ENCODE measurements at places on chromosomes 12 and 14.

DNA sequence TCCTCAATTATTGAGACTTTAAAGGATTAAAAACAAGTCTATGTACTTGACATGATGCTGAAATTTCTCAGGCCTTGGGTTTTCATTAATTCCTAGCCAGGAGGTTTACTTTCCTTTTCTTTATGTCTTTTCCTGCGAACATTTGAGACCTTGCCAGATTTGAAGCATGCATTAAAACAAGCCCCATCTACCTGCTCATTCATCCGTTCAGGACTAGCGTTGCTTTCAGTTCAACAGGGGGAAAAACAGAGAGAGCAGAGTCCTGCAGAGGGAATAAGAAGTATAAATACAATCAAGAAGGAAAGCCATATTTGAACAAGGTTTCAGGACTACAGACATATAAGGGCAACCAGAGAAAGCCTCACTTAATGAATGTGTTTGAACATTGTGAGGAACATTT, 542.4 kb downstream of the DIO2 start:
- no peak for DNase-seq

DNA sequence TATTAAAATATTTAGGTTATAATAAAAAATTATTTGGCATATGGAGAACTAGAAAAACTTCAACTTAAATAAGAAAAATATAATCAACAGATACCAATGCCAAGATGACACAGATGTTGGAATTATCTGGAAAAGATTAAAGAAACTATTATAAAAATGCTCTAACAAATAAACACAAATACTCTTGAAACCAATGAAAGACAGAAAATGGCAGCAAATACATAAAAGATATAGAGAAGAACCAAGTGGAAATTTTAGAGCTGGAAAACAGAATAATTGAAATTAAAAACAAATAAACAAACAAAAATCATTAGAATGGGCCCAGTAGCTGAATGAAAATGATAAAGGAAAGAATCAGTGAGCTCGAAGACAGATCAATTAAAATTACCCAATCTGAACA, 5.1 kb upstream of the NELL2 start:
- no peak for DNase-seq

DNA sequence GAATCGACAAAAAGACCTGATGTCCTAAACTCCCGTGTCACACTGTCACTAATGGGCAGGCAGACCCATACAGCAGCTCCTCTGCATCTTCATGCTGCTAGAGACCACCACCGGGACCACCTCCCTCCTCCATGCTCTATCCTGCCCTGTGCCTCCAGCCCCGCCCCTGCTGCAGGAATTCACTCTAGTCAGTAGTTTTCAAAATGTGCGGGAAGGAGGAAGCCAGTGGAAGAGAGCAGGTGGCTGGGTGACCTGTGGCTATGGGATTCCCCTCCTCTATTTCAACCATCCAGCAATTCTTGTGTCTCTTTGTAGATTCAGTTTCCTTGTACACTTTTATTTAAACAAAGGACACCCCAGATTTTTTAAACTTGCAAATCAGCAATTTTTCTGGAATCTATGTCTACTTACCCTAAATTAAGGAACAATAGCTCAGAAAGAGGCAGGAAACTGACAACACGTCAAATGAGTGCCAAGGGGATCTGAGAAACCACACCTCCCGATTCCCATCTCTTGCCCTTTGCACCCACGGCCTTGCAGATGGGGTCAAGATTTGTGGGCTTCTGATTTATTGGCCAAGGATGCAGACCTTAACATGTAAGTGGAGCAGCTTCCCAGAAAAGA, 20.4 kb upstream of the MAP1LC3B2 start:
- DNase-seq: no peak

GRCh38 chr12:31474751-31475150, 116.2 kb downstream of the DENND5B start:
- no peak for DNase-seq

DNA sequence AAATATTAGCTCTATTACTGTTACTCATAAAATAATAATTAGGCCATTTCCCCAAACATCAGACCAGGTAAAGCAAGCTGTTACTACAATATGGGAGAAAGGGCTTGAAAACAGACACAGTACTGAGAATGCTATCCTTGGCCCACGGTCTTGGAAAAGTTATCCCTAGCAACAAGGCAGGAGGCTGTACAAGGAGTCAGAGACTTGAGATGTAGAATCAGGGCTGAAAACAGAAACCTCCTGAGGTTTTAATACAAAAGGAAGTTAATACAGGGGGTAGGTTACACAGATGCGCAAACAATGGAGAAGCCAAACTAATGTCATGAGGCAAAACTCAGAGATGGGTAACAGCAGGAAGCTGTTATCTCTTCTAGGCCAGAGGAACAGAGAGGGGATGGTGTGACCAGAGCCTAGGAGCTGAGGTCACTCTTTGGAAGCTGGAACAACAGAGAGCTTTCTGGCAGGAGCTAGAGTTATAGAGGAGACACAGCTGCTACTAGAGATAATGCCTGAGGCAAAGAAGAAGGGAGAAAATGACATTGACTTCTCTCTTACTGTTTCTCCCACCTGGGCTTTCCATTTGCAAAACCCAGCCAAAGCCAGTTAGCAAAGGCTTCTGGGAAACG, 248.8 kb downstream of the SUDS3 start:
- DNase-seq: no peak

Data from NB4 (cell line).